ENCODE measurements at places on chromosomes 5 and 9.

DNA sequence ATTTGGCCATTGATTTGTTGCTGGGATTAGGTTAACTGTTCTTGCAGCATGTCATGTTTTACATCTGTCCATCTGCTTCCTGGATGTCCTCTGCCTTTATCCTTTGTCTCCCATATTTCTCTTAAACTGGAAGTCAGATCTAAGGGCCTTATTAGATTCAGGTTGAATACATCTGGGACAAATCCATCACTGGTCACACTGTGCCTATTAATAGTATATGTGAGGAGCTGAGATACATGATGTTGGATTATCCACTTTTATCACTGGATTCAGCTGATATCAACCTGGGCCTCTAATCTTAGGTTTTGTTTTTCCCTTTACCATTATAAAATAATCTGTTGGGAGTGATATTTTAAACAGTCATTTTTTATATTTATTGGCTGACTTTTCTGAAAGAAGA, 41.8 kb upstream of the ROPN1L start:
- no peak for DNase-seq

- DNase-seq = no peak
Observed at GRCh38 chr5:125424402-125425141, 678.1 kb upstream of the ZNF608 start.

DNA sequence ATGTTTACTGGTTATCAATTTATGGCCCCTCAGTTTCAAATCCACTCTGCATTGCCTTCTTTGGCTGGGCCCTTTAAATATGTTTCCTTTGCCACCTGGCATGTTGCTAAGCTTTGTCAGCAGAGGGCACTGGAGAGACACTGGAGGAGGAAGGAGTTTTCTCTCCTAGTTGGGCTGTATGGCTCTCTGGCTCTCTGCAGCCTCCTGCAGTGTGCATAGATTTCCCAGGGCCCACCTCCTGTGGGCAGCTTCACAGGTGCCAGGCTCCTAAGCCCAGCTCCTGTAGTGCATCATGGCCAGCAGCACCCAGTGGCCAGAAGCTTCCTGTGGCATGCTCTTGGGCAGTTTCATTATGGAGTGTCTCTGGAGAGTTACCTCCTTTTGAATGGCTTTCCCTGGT, 23.3 kb downstream of the CAVIN4 start:
- DNase-seq = peak; percentile 19

DNA sequence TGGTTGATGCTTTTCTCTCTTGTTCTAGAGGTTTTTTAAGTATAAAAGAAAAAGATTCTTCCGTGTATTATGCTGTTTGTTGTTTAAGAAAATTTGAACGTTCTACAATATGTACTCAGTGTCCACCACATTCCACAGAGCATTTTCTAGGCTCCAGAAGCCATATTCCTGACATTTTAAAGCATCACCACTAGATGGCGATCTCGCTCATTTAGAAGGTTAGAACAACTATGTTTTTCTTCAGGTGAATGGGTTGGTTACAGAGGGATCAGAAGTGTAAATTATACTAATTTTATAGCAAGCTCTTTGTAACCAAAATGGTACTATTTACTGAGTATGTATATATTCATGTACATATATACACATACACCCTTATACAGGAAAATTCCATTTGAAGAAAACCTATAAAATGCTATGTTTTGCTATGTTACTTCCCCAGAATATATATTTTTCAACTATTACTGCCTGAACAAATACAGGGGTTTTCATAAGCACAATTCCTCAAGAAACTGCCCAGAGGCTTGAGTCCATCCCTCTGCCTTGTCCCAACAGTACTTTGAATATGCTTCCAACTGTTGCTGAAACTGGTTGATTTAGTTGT, 284.3 kb downstream of the CCDC171 start:
- peak; percentile 4 for DNase-seq

DNA sequence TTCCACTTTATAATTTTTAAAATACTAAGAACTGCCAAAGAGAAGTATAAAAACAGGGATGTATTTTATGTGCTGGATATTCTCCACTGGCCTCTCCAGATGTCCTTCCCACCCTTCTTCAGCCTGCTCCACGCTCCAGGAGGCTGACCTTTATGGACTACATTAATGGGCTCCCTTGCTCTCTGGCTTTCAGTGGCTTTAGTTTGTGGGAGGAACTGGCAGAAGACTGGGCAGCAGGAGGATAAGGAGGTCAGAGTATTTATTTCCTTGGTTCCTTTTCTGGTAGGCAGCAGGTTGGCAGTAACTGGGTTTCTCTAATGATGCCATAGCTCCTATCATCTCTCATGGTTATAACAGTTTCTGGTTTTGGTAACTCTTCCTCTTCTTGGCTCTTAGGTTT, 133.9 kb downstream of the PAM start:
- DNase-seq = no peak

DNA sequence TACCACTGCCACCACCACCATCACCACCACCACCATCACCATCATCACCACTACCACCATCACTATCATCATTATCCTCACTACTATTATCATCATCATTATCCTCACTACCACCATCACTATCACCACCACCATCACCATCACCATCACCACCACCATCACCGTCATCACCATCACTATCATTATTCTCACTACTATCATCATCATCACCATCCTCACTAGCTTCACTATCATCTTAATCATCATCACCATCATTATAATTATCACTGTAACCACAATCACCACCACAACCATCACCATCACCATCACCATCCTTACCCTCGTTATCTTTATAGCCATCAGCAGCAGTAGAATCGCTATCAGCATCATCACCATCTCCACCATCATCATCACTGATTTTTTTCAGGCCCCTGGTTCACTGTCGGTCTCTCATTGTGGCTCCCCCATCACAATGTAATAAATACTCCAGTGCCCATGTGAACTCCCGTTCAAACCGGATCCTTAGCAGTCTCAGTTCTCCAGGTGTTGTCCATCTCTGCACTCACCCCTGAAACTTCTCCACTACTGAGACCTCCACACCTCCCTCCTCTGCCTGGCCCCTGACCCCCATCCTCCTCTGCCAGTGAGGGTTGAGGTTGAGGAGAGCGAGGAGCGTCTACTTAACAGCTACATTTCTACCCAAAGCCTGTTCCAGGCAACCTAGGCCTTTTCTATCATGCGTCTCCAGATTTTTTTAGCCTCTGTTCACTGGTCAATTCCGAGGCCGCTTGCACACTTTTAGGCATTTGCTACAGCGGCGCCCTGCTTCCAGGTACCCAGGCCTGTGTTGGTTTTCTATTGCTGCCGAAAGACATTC, 238.2 kb downstream of the PBX3 start:
- DNase-seq = no peak

- no peak for DNase-seq
Observed at GRCh38 chr5:149325166-149325735, 20.0 kb upstream of the GRPEL2 start.

DNA sequence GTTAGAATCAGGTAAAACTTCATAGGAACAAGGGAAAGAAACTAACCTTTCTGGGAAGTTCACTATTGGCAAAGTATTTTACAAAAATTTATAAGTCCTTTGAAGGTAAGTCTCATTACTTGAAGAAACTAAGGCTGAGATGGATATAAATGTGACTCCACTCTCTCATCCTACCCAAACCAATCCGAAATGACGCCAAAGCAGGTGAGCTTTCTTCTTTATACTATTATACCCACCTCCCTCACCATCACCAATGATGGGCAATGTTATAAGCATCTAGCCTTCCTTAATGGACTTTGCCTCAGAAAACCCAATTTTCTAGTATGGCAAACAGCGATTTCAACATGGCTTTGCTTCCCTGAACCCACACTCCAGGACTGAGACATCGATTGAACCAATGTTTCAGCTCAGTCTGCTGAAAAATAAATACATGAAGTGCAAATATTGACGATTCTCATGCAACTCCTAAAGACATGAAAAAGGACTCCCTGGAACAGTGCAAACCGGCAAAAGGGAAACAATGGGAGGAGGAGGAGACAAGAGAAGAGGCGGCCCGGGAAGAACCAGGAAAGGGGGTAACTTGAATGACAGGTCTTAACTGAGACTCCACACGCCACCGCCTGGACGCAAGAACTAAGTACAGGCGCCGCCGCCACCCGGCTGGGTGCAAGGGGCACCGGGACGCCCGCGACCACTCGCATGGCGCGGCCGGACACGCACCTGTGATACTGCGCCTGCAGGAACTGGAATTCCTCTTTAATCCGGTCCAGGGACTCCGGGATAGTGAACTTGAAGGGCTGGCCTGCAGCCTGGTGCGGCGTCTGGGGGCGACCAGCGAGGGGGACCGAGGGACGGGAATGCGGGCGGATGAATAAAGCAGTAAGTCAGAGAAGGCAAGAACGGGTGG, 2.5 kb downstream of the TLE1 start:
- no peak for DNase-seq

DNA sequence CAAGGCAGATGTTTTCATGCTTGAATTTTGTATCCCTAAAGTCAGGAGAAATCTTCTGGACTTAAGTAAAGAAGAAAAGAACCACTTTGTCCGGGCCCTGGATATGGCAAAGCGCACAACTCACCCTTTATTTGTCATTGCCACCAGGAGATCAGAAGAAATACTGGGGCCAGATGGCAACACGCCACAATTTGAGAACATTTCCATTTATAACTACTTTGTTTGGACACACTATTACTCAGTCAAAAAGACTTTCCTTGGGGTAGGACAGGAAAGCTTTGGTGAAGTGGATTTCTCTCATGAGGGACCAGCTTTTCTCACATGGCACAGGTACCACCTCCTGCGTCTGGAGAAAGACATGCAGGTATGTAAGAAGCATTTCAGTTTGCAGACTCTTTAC, 2.3 kb downstream of the TYRP1 start:
- no peak for DNase-seq

DNA sequence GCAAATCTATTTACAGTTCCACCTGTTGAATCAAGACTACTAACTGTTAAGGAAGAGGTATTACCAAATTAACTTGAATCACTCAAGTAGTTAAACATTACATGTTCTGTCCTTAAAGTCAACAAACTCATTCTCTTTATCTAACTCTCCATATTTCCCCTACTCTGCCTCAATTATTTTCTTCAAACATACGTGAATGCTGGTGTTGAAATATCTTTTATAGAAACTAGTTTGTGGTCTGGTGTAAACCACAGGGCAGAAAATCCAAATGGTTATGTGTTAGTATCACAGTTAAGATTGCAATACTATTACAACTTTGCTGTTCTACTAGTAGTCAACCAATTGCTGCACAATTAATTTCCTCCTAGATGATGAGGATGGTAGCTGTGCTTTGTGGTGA, 603.5 kb downstream of the KCTD16 start:
- DNase-seq = no peak

DNA sequence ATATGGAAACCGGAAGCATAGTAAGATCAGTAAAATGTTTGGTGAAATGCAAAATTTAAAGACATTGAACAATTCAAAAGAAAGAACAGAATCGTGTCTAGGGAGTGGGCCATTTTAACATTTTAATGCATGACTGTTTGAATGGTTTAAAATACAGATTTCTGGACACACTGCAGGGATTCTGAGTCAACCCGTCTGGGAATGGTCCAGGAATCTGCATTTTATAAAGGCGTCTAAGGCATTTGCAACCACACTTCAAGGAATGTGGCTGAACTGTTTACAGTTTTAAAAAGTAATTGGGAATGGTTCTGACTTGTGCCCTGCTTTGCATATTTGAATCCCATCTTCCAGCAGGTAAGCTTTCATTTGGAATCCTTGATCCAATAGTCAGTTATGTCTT, 811.7 kb upstream of the WWC1 start:
- DNase-seq = no peak

GRCh38 chr9:37034305-37034937, 353 bp upstream of the PAX5 start:
- no peak for DNase-seq

DNA sequence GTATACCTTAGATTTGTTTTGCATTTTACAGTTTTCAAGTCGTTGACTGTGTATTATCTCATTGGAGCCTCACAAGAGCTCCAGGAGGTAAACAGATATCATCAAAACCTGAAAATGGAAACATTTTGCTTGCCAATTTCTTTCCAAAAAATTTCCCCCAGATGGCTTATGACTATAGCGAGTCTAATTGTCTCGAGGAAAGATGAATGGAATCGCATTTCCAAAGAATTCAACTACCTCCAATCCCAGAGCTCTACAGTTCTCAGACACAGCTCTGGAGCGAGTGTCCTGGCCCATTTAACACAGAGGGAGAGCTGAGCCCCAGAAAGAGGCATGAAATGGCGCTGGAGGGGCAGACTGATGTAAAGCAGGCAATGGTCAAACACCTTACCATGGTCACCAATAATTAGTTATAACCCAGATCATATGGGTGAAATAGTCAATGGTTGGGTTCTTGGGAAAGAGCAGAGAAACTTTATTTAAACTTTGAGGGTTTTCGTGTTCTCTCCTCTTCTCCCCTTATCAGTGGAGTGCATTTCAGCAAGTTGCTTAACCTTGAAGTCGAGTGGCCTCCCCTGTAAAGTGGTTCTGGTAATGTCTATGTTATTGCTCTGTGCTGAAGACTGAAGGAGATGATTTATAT, 168.2 kb downstream of the ZDHHC21 start:
- DNase-seq = no peak

GRCh38 chr5:179195561-179196404, 135.6 kb downstream of the ZNF354C start:
- DNase-seq = no peak

DNA sequence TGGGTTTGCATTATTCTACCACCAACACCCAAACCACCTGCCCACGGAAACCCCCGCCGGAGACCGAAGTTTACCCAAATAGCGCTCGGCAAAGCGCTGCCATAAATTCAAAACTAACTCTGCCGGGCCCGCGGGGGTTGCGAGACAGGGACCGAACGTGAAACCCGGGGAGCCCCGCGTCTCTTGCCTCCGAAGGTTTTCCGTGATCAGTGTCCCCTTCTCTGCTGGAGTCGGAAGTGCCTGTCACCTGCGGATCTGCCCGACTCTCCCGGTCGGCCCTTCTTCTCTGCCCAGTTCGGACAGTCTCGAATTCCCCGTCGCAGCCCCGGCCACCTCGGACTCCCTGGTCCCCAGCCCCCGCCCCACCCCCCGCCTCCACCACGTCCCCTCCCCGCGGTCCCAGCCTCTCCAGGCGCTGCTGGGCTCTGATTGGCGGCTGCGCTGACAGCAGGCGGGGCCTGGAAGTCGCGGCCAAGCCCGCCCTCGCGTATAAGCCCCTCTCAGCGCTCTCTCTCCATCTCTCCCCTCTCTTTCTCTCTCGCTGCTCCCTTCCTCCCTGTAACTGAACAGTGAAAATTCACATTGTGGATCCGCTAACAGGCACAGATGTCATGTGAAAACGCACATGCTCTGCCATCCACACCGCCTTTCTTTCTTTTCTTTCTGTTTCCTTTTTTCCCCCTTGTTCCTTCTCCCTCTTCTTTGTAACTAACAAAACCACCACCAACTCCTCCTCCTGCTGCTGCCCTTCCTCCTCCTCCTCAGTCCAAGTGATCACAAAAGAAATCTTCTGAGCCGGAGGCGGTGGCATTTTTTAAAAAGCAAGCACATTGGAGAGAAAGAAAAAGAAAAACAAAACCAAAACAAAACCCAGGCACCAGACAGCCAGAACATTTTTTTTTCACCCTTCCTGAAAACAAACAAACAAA, at the start of gene RORB:
Gene RORB, plus strand, starts transcription at position 517 of the 929 bp plus-strand sequence. CDS start 642 bp downstream, outside the sequence.
- peak; percentile 39 for DNase-seq
